ENCODE measurements at places on chromosomes 5 and 9.

GRCh38 chr9:121296213-121297127, 28.5 kb downstream of the GSN start:
- no peak for DNase-seq

DNA sequence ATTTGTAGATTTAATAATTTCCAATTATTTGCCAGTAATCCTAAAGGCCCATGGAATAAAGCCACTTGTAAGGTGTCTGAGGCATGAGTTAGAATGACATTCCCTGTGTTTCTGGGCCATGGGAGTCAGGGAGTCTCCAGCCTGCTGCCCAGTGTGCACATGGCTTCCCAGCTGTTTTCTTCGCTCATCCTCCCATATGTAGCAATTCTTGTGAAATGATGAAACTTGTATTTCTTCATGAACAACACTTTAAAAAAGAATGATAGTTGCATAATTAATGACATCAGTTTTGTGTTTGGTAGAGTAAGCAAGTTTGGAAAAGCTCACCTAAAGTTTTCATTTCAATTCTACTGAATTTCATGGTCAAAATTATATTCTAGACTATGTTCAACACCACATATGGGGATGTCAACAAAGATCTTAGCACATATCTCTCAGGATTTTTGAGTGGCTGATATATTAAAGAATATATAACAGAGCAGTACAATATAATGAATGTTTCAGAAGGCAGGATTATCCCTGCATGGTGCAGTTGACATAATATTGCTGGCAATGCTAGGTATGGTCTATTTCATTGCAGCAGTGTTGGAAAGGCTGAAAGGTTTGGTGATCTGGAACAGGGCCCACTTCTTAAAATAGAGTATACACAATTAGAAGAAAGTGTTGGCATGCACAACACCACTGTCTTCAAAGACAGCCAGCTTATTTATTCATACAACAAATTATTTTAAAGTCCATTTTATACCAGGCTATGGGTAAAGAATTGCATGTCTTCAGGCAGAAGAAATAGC, 44.7 kb downstream of the GRIN3A start:
- no peak for DNase-seq

GRCh38 chr9:114619191-114619761, 8.2 kb downstream of the TMEM268 start:
- no peak for DNase-seq

DNA sequence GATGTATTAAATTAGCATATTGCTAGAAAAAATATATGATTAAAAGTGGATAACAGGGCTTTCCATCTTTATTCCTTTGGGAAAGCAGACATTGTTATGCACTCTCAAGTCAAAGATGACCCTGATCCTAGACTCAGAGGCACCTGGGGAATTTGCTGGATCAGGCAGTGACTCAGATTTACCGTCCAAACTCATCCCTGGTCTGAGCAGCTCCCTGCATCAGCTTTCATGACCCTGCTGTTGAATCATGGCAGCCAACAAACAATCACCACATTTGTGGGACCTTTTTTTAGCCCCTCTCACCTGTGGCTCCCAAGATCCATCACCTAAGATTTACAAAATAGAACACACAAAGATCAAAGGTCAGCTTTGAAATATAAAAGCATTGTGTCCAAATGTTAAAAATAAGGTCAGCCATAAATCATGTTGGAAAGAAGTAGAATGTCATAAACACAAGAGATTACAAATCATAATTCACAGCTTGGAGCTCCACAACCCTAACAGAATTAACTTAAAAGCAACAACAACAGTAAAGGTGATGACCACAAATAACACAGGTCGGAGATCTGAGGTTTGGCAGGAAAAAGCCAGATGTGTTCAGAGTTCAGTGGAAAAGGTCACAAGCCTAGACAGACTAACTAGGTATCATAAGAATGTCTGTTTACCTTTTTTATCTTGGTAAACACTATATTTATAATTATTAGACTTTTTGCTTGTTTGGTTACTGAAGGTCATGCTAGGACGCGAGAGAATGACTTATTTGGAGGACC, 55.5 kb downstream of the ZFAND5 start:
- DNase-seq, result no peak

DNA sequence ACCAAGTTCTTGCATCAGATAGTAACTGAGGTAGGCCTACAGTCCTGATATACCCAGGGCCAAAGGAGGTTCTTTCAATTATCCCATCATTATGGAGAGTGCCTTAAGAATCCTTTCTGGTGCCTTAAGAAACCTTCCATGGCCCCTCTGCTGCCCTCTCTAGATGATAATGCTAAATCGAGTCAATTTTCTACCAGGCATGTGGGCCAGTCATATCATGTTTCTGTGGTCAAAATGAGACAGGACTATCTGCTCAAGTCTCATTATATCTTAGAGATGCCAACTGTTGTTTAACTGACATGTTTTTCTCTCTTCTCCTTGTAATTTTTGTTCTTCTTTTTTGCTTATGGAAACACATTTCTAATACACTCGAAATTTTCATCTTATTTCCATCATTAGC, 127.6 kb downstream of the EDIL3 start:
- DNase-seq, result no peak

DNA sequence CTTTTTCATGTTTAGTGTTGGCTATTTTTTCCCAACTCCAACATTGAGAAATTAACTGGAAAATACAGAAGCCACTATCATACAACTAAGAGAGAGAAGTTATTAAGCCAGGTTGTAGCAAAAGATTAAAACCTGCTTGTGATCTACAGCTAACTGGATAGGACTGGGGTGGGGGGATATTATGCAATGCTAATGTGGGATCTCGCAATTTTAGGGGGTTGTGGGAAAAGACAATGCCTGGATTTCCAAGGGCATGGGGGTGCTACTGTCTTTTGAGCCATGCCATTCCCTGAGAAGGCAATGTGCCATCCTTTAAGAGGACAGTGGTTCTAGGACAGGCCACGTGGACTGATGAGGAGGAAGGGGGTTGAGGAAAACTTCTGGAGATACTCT, 46.5 kb downstream of the MARCHF3 start:
- no peak for DNase-seq

DNA sequence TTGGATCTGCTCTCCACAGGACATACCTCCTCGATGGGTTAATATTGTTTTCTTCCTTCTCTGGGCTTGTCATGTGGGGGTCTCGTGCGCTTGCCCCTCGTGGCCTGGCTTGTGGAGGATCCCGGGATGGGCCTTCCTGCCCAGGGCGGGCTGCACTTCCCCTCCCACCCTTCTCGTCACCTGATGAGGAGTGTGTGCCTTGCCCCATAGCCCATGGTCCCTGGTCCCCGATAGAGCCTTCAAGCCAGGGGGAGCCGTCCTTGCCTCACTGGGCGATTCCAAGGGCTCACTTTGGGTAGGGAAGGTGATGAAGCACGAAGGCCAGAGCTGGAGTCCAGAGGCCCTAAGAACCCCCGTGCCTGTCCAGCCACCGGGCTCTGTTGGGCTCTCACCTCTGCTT, 28.7 kb downstream of the DYNC2I2 start:
- no peak for DNase-seq

- DNase-seq, result no peak
Measured at GRCh38 chr9:4973246-4973645, 11.8 kb upstream of the JAK2 start.

DNA sequence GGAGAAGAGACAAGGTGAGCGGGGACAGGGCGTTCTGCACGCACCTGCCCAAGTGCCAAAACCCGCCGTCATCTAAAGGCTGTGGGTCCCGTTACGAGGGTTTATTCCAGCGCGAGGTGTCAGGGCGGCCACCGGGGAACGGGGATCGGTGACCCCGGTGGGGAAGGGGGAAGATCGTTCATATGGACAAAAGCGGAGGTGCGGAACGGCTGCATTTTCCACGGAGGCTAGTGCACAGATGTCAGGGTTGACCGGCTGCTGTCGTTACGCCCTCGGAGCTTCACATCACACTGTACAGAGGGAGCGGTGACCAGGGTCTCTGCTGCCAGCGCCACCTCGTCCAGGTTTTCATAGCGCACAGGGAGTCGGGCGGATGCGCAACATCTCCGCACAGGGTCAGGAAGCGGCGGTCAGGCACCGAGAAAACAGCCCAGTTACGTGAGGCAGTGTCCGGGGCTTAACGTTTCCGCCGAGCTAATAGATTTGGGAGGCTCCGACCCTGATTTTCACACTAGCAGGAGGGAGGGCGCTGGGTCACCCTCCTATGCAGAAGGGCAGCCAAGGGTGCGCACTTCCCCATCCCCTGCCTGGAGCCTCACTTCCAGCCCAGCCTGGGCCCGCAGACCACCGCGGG, 13.5 kb downstream of the BTNL9 start:
- no peak for DNase-seq

- DNase-seq, result no peak
Measured at GRCh38 chr5:173229382-173229959, 5.5 kb downstream of the NKX2-5 start.
